NCI-H69 (cell line): ENCODE measurements at places on chromosomes 3 and 15.
A peak's percentile ranks its signal among the peaks of the same experiment; 100 is the strongest.

GRCh38 chr3:197028728-197029510 is 698 bp downstream of the MELTF start:
- peak; percentile 59 for DNase-seq

- no peak for DNase-seq
Observed at GRCh38 chr3:184388936-184389230, 9.0 kb downstream of the CHRD start.

GRCh38 chr3:99862208-99862607 is 44.5 kb downstream of the CMSS1 start:
- DNase-seq, result no peak

GRCh38 chr15:64763021-64763420 is 12.4 kb downstream of the RBPMS2 start:
- DNase-seq, result no peak

DNA sequence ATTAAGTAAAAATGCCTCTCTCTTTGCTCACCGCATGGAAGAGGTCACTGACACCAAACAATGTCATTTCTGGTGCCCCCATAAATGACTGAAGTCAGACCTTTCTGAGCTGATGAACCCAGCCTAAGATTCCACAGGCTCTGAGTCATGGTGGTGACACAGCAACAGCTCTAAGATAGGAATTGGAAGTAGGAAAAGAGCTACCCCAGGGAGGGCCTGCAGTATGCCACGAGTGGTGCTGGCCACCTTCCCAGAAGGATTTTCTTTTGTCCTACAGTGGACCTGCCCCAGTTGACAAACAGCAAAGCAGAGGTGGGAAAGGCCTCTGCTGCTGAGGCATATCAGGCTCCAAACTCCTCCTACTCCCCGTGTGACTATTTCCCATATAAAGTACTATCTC is 208.1 kb downstream of the MINAR1 start:
- no peak for DNase-seq

DNA sequence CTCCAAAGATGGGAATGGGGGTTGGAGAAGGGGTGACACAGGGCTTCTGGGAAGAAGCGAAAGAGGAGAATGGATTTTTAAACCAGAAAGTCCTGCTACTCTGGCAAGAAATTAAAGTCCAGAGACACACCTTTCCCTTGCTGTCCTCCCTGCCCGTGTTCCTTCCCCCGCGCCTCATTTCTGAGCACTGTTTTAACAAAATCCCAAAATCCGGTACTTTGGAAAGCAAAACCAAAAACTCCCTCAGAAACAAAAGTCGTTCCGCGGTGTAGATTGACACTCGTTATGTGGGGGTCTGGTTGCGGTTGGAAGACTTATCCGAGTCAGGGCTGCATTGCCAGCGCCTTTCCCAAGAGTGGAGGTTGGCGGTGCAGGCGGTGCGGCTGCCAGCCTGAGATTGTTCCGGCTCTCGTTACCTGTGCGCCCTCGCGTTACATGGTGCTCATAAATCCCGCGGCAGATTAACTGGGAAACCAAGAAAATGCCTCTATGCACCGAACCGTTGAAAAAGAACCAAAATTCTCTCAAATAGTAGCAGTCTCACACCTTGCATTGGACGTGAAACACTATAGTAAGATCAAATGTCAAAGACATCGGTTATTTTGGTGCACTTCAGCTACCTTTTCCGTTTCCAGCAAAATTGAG is 217.7 kb downstream of the MEIS2 start:
- no peak for DNase-seq

- no peak for DNase-seq
Observed at GRCh38 chr3:28901018-28901417, 379.9 kb upstream of the RBMS3 start.

GRCh38 chr3:50133283-50133615 is 21.9 kb upstream of the SEMA3F start:
- DNase-seq, result no peak

- DNase-seq, result no peak
Observed at GRCh38 chr3:27878014-27878383, 155.9 kb upstream of the EOMES start.

- DNase-seq, result no peak
Observed at GRCh38 chr3:59131016-59131766, 81.4 kb upstream of the CFAP20DC start.

DNA sequence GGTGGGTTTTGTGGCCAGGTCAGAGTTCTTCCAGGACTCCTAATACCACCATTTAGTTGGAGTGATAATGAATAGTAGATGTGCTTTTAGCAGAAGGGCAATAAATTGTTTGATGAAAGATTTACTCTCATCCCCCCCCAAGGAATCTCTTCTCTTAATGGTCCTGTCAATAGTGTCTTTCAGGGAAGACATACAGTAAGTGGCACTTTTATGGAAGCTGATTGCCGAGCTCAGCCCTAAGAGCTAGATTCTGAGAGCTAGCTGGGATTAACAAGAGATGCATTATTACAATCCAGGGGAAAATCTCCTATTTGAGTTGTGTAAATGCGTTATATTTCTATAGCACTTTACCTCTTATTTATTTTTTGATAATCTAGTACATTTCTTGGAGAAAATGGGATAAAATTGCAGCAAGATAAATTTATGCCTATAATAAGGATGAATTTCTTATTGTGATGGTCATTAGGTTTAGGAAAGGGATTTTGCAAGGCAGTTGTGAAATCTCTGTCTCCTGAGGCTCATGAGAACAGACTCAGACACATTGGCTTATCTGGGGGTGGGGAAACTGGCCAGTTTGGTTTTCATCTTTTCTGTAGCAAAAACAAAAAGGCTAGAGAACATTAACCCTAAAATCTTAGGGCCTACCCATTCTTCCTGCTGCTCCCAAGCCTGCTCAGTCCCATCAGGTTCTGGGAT is 41.6 kb upstream of the CLSTN2 start:
- DNase-seq, result no peak

DNA sequence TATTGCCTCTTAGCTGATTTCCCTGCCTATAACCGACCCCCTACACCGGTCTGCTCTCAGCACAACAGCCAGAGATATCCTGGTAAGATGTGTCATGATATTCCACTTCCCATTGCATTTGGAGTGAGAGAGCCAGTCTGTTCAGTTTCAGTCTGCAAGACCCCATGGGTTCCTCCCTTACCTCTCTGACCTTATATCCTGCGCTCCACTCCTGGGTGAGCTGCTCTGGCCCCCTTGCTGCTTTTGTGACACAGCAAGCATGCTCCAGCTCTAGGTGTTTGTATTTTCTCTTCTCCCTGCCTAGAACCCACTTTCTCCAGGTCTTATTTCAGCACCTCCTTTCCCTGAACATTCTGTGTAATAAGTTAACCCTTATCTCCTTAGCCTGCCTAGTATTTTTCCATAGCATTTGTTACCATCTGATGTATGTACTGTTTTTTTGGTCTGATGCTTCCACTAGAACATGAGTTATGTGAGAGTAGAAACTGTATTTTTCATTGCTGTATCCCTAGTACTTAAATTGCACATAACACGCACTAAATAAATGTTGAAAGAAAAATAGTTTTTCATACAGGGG is 44.2 kb downstream of the CMTM8 start:
- DNase-seq, result no peak
